ENCODE measurements at places on chromosomes 3 and 15.

DNA sequence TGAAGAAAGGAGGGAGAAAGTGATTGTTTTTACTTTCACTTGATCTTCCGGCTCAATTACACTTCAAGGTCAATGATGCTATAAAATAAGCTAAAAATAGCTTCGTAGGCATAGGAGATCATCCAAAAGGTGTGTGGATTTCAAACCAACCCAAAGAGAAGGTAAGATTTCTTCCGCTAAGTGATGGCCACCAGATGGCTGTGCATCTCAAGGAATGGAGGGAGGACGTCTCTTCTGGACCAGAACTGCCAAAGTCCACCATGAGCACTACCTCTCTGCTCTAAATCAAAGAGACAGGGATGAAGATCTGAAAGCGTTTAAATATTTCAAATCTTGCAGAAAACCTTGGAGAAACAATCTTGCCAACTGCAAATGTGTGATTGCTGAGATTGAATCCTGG is 199.1 kb upstream of the ZPLD1 start:
- DNase-seq: no peak

- no peak for DNase-seq
Measured at GRCh38 chr15:65620833-65621232, 905 bp upstream of the SLC24A1 start.

- DNase-seq: no peak
Measured at GRCh38 chr3:193974671-193975535, 161.0 kb upstream of the HES1 start.

DNA sequence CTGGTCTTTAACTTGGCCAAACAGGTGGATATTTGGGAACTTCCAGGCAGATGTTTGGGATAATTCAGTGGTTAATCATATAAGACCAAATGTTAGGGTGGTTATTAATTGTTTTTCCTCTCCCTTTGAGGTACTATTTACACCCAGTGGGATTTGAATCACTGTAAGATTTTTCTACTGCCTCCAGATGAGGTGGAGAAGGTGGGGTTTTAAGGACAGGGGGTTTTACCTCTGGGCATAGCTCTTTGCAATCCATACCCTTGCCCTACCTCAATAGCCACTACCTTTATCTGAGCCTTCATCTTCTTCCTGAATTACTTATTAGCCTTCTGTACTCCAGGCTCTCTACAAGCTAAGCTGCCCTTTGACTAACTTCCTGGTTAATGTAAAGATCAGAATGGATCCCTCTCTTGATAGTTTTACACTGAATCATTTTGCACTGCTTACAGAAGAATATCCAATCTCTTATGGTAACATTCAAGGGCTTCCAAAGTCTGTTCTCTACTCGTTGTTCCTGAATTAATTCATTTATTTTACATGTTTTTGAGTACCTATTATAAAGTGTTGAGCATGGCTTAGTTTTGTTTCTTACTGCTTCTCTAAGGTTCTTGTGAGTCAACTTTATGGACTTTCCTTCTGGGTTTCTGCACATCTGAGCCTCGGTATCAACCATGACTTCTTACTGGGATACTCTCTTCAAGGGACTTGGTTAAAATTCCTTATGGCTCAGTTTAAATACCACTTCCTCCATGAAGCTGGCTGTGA is 331.2 kb upstream of the TBL1XR1 start:
- DNase-seq: no peak

- DNase-seq: no peak
Measured at GRCh38 chr3:52085681-52086282, 29.4 kb upstream of the DUSP7 start.

- no peak for DNase-seq
Measured at GRCh38 chr3:64318001-64318400, 92.7 kb upstream of the PRICKLE2 start.

GRCh38 chr15:63329567-63330350 is 51.9 kb downstream of the CA12 start:
- DNase-seq: no peak

DNA sequence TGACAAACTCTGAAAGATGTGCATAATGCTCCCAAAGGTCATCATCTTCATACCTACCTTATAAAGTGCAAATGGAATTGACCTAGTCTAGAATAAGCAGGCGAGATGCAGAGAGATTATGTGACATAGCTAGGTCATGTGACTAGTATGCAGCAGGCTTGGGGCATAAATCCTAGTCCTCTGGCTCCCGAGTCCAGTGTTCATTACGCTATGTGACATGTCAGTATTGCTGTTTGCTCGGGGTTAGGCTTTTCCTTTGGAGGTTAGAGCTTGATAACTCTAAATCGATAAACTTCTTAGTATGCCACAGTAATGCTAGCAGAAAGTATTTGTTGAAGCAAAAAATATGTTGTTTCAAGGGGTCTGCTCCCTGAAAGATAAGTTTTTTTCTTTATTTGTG is 481.7 kb upstream of the TPRG1 start:
- DNase-seq: no peak

- no peak for DNase-seq
Measured at GRCh38 chr15:69615736-69616135, 163.1 kb downstream of the RPLP1 start.

GRCh38 chr3:116579840-116580239 is 129.7 kb upstream of the TUSC7 start:
- DNase-seq: no peak

DNA sequence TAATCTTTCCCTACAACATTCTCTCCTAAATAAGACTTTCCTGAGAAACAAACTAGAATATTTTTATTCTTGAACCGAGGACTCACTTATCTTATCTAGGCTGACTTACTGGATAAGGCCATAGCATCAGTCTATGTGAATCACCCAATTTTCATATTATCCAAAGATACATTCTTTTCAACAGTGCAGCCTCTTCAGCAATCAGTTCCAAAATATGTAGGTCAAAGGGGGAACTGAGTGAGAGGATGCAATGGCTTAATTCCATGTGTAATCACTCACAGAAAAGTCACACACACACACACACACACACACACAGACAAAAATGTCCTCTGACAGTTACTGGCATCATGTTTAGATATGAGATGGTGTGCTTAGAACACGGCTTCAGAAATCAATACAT is 31.5 kb upstream of the MECOM start:
- DNase-seq: no peak

DNA sequence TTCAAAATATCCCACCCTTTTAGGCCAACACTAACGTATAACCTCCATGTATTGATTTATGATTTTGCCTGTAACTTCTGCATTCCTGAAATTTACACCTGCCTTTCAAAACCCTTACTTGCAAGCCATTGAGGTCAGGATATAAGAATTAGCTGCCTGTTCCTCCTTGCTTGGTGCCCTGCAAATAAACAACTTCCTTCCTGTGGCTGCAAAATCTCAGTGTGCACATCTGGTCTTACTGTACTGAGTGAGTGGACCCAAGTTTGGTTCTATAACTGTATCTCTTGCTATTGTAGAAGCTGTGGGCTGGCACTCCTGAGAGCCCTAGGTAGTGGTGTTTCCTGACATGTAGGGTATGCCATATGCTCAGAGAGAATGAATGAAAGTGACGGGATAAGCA is 191.1 kb upstream of the RASGRP1 start:
- no peak for DNase-seq

- DNase-seq: no peak
Measured at GRCh38 chr15:45338417-45338816, 39.9 kb downstream of the GATM start.

DNA sequence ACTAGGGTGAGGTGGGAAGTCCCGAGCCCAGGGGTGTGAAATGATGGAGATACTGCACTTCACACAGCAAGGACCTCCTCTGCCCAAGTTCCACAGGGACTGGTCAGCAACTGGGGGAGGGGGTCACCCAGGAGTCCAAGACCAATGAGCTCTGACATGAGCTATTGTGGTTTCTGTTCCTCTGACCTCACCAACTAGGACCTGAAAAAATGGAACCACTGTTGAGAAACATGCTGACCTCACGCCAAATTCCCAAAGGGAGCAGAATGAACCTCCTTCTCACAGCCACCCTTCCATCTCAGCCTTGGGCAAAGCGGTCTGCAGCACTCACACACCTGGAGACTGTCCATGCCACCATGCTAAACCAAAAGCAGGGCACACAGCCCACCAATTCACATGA is 69.3 kb downstream of the LRIG1 start:
- no peak for DNase-seq

DNA sequence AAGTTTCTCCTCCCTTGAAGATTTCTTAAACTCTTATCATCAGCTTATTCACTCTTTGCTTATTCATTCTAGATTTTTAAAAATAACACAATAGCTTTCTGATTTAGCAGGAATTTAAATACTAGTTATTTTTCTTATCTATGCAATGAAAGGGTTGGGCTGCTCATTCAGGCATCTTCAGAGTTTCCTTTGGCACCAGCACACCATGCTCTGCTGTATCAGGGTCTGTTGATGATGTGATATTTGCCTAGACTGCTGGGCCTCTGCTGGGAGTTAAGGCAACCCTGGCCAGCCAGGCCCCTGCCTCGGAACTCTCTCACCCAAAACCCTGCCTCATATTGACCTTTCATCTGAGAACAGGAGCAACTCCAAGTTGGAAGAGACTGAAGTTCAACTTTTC is 35.0 kb downstream of the DRD3 start:
- no peak for DNase-seq

DNA sequence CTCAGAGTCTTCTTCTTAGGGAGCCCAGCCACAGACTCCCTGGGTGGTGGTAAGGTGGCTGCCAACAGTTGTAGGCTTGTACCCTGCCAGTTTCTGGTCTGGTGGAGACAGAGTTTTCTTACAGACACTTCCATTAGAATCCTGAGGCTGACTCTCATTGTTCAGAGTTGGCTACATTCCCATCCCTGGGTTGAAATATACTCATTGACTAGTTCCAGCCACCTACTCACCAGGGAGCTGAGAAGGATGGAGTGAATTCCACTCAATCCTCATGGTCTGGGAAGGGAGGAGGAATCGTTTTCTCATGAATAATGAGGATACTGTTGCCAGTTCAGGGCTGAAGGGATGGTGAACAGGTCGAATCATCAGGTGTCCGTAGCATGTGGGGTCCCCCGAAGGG is 226.5 kb upstream of the PROK2 start:
- no peak for DNase-seq

DNA sequence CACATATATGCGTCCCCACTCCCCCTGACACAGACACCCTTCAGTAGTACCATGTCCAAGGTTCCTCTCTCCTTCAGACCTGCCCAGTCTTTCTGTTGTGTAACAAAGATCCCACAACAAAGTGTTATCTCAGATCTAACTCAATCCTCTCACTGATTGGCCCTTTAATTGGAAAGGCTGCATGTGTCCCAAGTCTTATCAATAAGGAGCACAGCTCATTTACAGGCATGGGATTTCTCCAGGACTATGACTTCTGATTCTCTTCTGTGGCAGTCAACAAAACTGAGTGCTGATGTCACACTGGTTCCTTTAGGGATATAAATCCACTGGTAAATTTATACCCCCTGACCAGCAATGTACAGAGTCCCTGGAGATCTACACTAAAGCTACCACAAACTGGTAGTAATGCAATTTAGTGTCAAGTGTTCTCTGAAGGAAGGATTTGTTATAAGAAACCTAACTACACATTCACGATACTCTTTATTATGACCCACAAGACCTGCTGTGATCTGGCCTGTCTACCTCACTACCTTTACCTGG is 28.1 kb downstream of the CLK3 start:
- no peak for DNase-seq

DNA sequence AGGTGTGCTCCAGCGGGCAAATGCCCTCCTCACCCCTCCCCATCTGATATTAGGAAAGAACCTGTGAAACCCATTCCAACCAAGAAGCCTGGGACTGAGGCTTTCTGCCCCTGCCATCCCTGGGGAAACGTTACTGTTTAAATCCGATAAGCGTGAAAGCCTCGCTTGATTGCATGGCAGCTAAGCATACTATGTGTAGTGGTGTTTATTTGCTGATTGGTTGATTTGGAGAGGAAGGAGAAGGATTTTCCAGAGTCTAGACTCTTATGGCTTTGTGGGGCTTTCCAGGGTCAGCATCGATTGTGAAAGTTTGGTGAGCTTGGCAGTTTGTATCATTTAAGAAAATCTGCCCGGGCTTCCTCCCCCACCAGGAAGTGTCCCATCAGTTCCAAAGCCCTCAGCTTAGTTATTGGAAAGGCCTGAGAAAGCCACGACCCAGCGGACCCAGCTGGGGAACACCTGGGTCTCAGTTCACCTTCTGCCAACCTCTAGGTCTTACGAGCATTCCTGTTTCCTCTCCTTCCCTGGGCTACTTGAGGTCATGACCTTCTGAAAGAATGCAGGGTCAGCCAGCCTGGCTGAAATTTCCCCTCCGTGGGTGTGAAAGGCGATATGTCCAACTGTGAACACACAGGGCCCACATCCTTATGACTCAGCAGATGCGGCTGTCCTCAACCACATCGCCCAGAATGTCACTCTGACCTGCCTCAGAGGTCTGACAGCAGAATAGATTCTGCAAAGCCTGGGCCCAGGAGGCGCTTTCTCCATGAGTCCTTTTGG is 62.8 kb upstream of the HERC1 start:
- peak; percentile 13 for DNase-seq

- no peak for DNase-seq
Measured at GRCh38 chr3:39286771-39287170, 6.9 kb upstream of the CX3CR1 start.

- DNase-seq: no peak
Measured at GRCh38 chr15:68464448-68465090, 32.6 kb upstream of the ITGA11 start.

GRCh38 chr3:52254608-52255007 is 9.0 kb downstream of the PPM1M start:
- no peak for DNase-seq

DNA sequence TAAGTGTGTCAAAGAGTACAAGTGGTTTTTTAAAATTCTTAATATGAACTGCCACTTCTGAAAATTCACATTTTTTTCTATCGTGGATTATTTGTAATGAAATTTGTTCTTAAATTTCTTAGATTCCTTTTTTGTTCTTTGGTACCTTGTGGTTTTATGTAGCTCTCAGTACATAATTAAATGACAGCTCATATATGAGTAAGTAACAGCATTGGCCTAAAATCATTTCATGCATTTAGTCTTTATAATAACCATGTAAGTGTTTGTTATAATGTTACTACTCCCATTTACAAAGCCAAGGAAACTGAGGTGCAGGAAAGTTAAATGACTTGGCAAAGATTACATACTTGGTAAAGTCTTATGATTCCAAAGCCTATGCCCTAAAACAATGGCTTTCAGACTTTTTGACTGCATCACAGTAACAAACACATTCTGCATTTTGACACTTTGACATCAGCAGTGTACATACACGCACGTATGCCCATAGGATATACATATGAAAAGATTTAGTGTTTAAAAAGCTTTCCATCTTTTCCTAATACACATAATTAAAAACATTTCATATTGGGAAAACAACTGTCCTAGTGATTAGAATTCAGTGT is 14.9 kb downstream of the SPRED1 start:
- no peak for DNase-seq

- DNase-seq: no peak
Measured at GRCh38 chr3:58994746-58995330, 55.0 kb downstream of the CFAP20DC start.

DNA sequence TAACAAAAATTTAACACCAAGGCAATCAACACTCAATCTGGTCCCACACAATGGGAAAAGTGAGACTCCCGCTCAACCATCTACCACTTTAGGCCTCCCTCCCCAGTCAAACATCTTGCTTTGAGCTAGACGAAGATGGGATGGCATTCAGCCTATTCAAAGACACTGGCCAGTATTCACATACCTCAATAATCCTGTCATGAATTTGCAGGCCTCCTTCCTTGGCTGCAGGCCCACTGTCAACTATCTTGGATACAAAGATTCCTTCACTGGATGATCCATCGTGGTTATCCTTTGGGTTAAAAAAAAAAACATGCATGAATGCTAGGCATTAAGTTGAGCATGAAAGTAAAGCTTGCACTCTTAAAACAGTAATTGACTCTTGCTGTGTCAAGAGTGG is 22.6 kb downstream of the PDZRN3 start:
- no peak for DNase-seq

- no peak for DNase-seq
Measured at GRCh38 chr3:107289354-107289753, 87.9 kb upstream of the CCDC54 start.
